Mammary epithelial cell (primary cell): ENCODE measurements at places on chromosomes 2 and 18. TPM values are rescaled to one million over a fixed set of nuclear protein-coding genes. Genes with fewer than 3 reads are reported as not detected.

The ASB3 gene
- 22.0 TPM for total RNA-seq

DNA sequence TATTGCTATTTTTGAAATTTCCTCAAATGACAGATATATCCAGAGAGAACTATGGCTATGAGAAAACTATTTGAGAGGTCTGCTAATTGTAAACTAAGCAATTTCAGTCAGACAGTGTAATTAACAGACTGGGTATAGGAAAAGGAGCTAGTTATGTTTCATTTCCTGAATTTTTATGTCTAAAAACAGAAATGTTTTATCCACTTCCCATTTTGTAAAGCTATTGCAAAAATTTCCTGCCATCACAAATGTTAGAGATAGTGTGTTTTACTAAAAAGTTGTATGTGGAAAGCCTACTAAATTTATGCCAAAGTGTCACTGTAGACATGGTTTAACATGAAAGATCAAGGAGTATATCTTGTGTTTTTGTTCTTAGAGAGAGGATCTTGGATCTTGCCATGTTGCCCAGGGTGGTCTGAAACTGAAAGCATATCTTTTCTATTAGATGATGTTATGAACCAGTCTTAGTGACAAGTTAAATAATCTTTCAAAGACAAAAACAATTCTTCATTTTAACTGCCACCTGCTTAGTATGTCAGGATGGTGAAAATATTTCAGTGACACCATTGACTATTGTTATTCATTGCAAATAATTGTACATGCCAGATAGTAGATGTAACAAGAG lies 40.5 kb upstream of the ITPRID2 start:
- no peak for DNase-seq

- DNase-seq = peak; percentile 24
Observed at GRCh38 chr2:60356346-60356745, 197.1 kb downstream of the BCL11A start.

The TLX2 gene
- total RNA-seq = 0.19 and 0.33 TPM in 2 replicates

The PLEKHH2 gene
- 1.3 TPM for total RNA-seq

The LYG1 gene
- total RNA-seq = not detected
